ENCODE measurements at places on chromosomes 4 and X.

GRCh38 chr4:171203425-171203824 is 609.8 kb upstream of the GALNTL6 start:
- DNase-seq = no peak

GRCh38 chr4:25810461-25811373 is 52.1 kb downstream of the SEL1L3 start:
- DNase-seq = no peak

DNA sequence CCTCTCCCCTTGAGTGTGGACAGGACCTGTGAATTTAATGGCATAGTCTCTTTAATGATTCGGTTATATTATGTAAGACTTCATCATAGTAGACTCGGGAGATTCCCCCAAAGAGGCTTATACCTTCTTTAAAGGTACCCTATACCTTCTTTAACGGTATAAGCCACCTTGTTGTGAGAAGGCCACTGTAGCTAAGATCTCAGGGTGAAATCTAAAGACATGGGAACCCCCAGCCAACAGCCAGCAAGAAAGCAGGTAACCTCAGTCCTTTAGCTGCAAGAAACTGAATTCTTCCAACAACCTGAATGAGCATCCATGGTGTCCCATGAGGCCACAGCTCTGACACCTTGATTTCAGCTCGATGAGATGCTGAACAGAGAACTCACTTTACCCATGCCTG is 931 bp downstream of the DDX60 start:
- DNase-seq = no peak

DNA sequence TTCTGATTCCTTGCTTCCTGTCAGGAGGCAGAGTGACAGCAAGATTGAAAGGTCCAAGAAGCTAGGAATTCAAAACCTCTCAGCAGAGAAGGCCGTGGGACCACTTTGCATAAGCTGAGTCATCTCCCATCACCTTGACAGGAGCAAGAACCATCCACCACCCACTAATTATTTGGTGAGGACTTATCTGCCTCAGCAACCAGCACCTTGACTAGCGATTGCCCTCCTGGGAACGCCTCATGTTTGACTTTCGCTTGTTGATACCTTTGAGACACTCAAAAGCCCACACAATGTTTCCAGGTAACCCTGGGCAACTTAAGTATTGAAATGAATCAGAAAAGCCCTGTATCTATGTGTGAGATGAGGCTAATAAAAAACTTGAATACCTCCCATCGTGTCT is 233.5 kb upstream of the GYPA start:
- no peak for DNase-seq

- no peak for DNase-seq
Observed at GRCh38 chrX:133563705-133564104, 148.4 kb upstream of the GPC4 start.

DNA sequence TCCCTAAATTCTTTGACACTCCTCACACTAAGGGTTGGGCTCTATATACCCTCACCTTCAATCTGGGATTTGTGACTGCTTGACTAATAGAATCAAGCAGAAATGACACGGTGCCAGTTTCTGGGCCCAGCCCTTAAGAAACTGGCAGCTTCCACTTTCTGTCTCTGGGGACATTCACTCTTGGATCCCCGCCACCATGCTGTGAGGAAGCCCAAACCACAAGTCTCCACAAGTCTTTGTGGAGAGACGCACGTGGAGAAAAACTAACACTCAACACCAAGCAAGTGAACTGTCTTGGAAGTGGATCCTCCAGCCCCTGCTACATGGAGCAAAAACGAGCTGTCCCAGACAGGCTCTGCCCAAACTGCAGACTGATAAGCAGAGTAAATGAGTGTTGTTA is 1.1 kb upstream of the EDNRA start:
- DNase-seq = no peak

DNA sequence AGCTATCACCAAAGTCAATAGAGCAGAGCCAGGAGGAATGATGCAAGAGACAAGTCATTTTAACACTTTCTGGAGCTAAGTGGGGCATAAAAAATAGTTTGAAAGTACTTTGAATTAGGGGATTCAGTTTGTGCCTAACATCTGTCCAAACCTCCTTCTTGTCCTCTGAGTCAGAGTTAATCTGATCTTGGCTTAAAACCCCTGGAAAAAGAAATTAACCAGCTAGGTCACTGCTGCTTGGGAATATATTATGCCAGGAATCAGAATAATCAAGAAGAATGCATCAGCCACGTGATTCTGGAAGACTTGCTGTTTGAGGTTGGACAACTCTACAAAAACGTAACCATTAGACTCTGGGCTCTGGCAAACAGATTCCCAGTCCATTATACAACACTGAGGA is 45.3 kb upstream of the EDA2R start:
- no peak for DNase-seq

GRCh38 chr4:23685471-23685870 is 204.4 kb downstream of the PPARGC1A start:
- DNase-seq = no peak

Data from NCI-H526 (cell line).